ENCODE measurements at places on chromosomes 12 and 14.

GRCh38 chr14:104979758-104980610 lies 1.8 kb upstream of the AHNAK2 start:
- DNase-seq = no peak

DNA sequence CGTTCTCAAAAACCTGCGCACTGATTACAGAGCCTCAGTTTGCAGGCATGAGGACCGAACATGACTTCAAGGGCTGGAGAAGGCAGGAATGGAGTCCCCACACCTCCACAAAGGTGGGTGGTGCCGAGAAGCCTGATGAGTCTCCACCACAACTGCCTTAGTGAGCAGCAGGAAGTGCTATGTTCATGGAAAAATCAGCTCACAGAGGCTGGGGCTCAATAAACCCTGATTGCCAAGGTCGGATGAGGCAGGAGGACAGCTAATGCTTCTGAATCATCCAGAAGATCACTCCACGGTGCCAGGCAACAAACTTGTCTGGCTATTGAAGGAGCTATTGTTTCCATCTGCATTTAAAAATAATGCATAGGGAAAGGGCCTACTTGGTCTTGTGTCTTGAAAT lies 31.1 kb downstream of the APPL2 start:
- no peak for DNase-seq

DNA sequence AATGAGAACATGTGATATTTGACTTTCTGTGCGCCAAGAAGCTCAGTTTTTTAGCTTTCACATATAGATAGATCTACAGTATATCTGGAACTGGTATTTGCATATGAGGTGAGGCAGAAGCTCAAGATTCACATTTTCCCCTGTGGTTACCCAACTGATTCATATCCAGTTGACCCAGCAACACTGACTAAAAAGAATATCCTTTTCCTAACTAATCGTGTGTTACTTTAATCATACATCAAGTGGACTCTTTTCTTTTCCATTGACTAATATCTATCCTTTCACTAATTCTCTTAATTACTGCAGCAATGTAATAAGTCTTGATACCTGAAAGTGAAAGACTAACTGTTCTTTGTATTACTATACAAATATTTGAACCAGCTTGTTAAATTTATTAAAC lies 236.1 kb downstream of the AEBP2 start:
- DNase-seq = no peak

DNA sequence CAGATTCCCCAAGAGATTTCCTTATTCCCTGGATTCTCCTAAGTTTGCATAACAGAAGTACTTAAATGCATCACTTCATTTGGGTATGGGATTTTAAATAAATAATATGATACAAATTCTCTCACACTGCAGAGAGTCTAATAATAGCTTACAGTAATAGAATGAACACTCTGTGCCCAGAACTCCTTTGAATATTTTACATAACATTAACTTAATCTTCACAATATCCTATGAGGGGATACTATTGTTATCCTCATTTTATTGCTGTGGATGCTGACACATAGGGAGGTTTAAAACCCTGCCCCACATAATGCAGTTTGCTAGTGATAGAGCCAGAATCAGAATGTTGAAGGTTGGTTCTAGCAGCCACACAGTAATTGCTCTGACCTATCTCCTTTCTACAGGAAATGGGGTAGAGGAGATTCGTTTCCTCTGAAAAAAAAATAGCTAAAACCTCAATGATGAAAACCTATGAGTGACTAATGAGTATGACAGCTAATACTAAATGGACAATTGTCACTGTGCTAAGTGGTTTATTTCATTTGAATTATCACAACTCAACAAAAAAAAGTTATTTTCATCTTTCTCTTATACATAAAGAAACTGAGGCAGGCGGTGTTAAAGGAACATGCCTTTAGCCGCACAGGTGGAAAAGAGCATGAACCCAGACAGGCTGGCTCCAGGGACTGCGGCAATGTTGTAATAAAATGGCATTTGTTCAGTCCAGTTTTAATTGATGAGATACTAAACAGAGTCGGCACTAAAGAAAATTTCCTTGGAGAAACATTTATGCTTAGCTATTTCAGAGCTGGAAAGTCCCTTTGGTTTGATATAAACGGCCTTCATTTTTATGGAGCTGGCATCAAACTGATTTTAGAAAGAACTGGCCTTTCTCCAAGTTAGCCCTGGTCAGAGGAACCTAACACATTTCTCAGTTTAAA lies 880.9 kb downstream of the NRXN3 start:
- DNase-seq = no peak

GRCh38 chr14:54329082-54329695 lies 67.6 kb upstream of the CDKN3 start:
- peak; percentile 68 for DNase-seq

DNA sequence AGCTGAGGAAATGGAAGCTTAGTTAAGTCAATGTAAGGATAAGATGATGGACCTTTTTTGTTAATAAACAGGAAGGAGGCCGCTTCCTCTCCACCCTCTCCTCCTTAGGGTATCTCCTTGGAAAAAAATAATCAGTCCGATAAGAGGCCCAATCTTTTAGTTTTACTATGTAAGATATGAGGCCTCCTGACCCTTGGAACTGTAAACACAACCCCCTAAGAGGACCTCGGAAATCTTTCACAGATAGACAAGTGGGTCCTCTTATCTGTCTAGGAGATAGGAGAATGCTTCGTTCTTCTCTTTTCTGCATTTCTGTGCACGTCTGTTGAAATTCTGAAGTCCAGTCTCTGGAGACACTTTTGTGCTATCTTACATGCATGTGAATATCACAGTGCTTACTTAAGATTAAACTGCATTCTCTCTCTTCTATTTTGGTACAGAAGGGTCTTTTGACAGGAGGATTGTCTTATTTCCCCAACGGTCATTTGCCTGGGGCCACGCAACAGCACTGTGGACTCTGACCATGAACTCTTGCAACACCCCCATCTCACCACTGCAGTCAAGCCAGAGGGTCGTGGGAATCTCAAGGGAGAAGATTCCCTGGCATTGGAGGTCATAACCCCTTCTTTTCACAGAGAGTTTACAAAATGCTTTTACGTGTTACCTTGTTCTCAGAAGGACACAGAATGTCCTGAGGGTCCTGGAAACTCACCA lies 313.0 kb upstream of the RTL1 start:
- DNase-seq = no peak

GRCh38 chr12:58566599-58566998 lies 353.7 kb downstream of the LRIG3 start:
- no peak for DNase-seq

- DNase-seq = no peak
Measured at GRCh38 chr14:51868405-51868804, 8.0 kb downstream of the GNG2 start.

DNA sequence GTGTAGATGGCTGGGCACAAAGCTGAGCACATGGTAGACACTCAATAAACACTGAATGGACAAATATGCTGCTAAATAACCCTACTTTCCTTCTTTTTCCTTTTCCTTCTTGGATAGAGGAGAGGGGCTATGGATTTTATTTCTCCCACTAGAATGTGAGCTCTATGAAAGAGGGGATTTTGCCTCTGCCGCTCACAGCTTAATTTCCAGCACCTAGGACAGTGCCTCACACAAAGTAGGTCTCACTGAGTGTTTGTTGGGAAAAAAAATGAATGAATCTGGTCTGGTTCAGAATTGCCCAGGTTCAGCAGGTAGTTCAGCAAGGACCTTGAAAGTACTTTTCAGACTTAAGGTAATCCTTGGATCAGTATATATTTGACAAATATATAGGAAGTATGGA lies 65.5 kb downstream of the WSCD2 start:
- no peak for DNase-seq

- DNase-seq = no peak
Measured at GRCh38 chr14:36212577-36212976, 36.1 kb upstream of the PTCSC3 start.

Data from NCI-H1105 treated with DMSO at 0.1 percent for 48 hours (cell line).